ENCODE measurements at places on chromosomes 1 and 21.
A peak's percentile ranks its signal among the peaks of the same experiment; 100 is the strongest.

DNA sequence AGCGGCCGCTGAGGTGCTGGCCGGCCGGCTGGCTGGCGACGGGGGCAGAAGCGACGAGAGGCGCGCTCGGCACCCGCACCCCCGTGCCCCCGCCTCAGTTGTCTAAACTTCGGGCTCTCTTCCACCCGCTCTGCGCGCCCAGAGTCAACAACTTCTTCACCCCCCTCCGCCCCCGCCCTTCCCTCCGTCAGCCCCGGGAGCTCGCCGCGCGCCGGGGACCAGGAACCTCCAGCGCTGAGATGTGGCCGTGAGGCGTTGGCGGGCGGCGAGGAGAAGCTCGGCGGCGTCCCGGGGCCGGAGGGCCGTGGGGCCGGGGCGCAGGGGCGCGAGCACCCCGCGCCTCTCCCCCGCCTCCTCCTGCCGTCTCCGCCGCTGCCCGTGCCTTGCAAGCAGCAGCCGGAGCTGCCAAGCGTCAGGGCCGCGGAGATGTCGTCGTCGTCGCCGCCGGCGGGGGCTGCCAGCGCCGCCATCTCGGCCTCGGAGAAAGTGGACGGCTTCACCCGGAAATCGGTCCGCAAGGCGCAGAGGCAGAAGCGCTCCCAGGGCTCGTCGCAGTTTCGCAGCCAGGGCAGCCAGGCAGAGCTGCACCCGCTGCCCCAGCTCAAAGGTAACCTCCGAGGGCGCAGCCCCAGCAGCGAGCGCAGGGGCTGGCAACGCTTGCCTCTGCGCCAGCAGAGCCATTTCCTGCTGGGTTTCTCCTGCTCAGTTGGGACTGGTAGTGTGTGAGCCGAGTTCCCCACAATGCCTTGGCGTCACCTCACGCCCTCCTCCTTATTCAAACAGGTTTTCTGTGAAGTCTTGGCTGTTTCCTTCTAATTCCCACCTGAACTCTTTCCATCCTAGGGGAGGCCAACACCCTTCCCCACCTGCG is 710 bp downstream of the PPP2R5A start:
- DNase-seq: peak; percentile 67

DNA sequence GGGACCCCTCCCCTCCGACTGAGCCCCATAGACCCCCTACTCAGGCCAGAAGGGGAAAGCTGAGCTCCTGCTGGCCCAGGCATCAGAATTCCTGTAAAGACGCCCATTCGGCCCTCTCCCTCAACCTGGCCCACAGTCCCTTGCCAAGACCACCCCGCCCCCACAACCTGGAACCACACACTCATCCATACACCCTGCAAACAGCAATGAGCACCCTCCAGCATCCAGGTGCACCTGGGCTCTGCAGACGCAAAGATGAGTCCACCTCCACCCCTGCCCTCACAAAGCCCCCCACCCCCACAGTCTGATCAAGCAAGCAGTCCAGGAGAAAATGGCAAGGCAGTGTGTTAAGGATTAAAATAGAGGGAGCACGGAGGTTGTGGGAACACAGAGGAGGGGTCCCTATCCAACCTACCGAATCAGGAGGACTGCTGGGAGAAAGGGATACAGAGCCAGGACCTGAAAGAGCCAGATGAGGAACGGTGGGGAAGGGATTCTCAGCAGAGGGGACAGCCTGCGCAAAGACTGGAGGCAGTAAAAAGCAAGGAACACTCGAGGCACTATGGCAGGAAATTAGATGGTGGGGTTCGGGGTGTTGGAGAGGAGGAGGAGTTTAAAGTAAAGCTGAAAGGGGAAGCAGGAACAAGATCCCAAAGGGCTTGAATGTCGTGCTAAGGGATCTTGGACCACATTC is 67.3 kb upstream of the LAPTM5 start:
- DNase-seq: no peak

DNA sequence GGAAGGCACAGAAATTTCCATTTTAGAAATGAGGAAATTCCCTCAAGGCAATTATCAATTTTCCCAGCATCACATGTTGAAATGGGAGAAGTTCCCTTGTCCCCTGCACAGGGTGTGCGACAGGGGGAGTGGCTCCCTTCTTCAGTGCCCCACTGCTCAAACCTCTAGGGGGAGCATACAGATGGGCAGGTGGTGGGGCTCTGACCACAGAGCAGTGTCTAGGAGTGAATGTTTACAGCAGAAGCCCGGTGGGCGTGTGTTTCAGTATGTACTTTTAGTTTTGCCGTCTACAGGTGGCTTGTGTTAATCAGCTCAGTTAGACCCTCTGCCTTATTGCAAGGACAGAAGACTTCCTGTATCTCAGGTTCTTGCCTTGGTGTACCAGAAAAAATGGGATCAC is 493.7 kb upstream of the PLXNA2 start:
- DNase-seq: no peak

- no peak for DNase-seq
Measured at GRCh38 chr1:183831311-183831710, 26.4 kb downstream of the RGL1 start.

- no peak for DNase-seq
Measured at GRCh38 chr1:41404308-41404761, 43.1 kb downstream of the FOXO6 start.

DNA sequence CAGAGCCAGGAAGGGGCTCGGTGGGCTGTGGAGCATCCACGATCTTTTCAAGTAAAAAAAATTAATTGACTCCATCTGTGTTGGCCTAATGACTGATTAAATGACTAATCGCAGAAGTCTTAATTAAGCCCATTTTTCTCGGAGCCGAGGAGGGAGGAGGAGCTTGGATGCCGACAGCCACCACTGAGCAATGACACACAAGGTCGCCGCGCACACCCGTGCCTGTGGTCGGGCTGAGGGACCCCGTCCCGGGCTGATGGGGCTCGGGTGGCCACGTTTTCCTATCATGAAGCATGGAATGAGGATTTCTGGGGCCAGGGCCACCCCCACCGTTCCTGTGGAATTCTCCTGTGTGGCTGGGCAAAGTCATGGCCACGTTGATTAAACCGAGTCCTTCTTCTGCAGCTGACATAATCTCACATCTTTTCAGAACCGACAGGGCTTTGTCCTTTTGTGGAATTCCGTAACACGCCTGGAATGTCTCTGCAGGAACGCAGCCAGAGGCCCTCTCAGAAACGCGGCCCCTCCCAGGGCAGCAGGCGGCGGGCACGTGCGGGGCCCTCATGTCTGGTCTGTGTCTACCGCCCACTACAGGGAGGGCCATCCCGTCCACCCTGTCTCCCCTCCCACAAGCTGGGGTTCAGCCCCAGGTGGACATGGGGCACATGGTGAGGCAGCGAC is 60.7 kb downstream of the MORN1 start:
- DNase-seq: no peak
